Stimulated activated CD4-positive, alpha-beta T cell treated with anti-CD3 and anti-CD28 coated beads, TNF-alpha, amount 100 ng/mL, for 48 hours (primary cell): ENCODE measurements at places on chromosomes 5 and 9.

GRCh38 chr9:98929071-98929470 lies 14.6 kb upstream of the COL15A1 start:
- DNase-seq, result no peak

- no peak for DNase-seq
Observed at GRCh38 chr5:178590141-178590923, at the start of gene COL23A1. Gene COL23A1, minus strand, starts transcription at chr5:178590393.

DNA sequence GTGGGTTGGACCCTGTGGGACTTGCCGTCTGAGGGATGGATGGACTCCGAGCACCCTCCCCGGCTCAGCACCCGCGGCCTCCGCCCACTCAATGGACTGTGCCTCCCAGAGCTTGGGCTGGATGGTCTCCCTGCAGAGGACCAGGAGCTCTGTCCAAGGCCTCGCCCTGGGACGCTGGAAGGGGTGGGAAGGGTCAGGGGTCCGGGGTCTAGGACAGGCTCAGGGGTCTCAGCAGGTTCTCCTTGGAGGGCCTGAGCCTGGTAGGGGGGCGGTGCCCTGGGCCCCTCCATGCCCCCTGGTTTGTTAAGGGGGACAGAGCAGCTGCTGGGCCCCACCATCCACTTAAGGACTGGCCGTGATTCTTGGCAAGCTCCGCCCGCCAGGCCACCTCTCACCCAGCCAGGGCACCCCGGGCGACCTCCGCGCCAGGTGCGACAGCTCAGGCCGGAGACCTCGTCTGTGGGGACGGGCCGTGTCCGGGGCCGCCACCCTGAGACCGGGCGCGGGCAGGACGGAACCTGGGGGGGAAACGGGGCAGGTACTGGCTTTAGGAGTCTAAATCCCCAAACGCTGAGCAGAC lies 29.2 kb downstream of the EXOC3 start:
- no peak for DNase-seq

DNA sequence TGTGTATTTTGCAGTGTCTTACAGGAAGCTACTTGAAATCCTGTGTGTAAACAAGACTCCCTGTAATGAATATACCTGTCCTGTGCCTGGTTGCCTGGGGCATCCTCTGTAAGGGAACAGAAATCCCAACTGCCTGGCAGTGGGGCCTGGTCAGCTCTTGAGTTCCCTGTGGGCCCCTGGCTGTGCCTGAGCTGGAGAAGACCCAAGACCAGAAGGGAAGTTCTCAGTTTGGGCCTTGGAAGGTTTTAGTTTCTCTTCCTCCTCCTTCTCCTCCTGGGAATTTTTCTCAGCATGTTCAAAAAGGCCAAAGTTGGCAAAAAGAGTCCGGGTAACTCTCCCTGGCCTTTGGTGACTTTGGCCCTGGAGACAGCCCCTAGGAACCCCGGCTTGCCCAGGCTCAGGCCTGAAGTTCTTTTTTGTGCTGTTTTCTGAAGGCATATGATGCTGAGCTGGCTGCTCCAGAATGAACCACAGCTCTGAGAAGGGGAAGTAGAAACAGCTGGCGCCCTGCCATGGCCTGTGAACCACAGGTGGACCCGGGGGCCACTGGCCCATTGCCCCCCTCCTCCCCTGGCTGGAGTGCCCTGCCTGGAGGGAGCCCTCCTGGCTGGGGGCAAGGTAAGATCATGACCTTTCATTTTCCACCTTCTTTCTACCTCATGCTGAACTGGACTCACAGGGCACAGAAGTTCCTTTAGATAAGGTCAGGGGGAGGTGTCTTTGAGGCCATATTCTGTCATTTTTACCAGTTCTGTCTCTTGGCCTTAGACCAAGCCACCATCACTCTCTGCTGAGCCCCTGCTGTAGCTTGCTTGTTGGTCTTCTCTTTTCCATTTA lies 5.8 kb downstream of the TMEM268 start:
- no peak for DNase-seq

DNA sequence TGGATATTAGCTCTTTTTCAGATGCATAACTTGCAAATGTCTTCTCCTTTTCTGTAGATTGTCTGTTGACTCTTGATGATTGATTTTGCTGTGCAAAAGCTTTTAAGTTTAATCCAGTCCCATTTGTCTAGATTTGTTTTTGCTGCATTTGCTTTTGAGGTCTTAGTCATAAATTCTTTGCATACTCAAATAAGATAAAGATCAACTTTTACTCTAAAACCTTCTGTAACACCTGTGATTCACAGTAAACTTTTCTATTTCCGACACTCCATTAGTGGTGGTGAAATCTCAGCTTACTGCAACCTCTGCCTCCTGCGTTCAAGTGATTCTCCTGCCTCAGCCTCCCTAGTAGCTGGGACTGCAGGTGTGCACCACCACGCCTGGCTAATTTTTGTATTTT lies 239.0 kb upstream of the ST8SIA4 start:
- no peak for DNase-seq

DNA sequence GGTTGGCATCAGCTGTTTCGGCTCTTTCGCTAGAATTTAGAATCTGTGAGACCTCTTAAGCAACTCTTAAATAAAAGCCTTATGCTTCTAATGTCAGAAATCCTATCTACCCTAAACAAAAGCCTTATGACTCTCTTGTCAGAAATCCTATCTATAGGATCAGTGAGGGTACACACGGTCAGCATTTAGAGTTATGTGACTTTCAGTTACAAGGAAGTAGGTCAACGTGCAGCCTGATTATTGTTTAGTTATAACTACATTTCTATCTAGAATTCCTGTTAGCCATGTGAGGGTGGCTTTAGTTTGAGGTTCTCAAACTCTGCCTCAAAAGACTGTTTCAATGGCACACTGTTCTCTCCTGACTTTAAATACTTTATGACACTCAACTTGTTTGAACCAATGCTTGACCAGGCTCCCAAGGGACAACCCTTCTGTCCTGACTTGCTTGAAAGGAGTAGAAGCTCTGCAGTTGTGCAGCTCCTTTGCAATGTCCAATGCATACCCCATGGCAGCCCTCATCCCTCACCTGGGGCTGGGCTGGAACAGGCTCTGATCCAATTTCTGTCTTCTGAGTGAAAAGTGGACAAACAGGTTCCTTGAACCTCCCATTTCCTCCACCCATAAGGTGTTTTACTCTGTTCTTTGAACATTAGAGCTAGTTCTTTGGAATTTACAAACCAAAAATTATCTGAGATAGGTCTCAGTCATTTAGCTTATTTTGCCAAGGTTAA lies 251.6 kb upstream of the PIK3R1 start:
- no peak for DNase-seq

DNA sequence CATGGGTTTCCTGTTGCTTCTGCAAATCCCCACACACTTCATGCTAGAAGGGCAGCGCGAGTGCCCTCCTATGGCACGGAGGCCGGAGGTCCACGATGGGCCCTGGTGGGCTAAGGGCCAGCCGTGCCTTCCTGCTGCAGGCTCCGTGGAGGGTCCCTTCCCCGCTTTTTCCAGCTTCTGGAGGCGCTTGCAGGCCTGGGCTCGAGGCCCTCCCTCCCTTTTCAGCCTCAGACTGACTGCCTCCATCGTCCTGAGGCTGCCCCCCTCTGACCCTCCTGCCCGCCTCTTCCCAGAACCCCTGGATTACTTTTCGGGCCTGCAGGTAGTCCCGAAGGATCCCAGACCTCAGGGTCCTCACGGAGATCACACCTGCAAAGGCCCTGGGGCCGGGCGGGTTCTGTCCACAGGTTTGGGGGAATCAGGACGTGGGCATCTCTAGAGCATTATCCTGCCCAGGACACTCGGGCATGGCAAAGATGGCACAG lies 3.2 kb upstream of the TERT start:
- DNase-seq, result no peak

- DNase-seq, result no peak
Observed at GRCh38 chr9:20506099-20506900, 116.0 kb downstream of the MLLT3 start.

GRCh38 chr5:37738057-37738691 lies 101.7 kb downstream of the GDNF start:
- no peak for DNase-seq

- no peak for DNase-seq
Observed at GRCh38 chr5:68730979-68731654, 362.7 kb upstream of the SLC30A5 start.

DNA sequence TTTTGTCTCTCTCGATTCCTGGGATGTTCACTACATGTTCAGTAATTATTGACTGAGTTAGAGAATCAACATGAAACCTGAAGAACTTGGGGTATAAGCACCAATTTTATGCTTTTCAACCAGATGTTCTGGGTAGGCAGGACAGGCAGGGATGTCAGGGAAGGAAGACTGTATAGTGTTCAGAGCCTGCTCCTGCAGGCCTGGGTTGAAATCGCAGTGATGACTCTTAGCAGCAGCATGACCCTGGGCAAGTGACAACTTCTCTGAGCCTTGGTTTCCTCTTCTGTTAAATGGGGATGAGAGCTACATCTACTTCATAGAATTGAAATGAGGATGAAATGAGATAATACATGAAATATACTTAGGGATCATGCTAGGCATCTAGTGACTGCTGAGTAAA lies 29.7 kb upstream of the PANK3 start:
- DNase-seq, result no peak

GRCh38 chr9:122815544-122815943 lies 12.8 kb downstream of the PDCL start:
- DNase-seq, result no peak

- no peak for DNase-seq
Observed at GRCh38 chr5:67617051-67617450, 420.5 kb upstream of the CD180 start.

DNA sequence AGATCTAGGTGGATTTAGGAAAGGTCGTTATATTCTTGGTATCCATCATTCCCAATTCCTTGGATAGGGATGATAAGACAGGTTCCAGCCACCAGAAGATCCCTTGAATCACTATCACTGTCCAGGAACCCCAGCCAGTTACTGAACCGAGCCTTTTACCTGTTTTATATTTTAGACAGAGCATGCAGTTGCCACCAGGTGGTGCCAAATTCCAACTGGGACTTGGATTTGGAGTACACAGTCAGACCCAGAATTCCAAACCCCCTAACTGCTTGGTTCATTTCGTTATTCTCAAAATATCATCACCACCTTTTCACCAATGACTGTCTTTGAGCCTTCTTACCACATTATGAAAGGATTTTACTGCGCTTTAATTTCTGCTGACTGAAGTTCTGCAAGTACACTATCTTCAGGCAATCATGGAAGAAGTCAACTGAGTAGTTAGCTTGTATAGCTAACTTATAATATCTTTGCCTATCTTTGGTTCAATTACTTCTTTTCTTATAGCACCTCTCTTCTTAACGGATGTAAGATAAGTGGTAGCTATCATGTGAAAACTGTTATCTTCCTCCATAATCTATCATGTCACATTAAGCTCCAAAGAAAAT lies 191.8 kb downstream of the PRR16 start:
- DNase-seq, result no peak

DNA sequence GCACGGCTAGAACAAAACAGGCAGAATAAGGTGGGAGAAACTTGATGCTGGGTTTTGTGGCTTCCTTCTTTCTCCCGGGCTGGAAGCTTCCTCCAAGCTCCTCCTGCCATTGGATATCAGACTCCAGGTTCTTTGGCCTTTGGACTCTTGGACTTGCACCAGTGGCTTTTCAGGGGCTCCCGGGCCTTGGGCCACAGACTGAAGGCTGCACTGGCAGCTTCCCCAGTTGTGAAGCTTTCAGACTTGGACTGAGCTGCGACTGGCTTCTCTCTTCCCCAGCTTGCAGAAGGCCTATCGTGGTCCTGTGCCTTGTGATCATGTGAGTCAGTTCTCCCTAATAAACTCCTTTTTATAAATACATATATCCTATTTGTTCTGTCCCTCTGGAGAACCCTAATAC lies 364.4 kb downstream of the DNAH5 start:
- no peak for DNase-seq

- no peak for DNase-seq
Observed at GRCh38 chr9:80946496-80947170, 742.7 kb downstream of the TLE1 start.

- DNase-seq, result no peak
Observed at GRCh38 chr5:78602400-78602799, 46.2 kb downstream of the LHFPL2 start.

DNA sequence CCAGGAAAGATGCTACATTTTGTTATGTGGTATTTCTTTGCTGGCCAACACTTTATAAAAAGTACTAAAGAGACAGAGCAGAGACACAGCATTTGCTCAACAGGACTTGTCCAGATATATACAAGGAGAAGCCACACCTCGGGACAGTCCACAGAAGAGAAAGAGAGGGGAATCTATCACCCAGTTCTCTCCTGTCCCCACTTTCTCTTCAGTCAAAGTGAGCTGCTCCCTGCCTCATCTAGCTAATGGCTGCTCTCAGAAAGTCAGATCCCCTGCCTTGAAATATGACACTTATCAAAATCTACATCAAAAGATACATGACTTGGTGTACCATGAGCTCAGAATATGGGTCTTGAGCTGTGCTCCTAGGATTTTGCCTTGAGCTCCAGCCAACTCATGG lies 86.7 kb upstream of the SPDL1 start:
- DNase-seq, result no peak

GRCh38 chr5:102958481-102959011 lies 161.4 kb downstream of the GIN1 start:
- DNase-seq, result no peak

GRCh38 chr5:160263326-160263855 lies 34.1 kb downstream of the FABP6 start:
- DNase-seq, result no peak

DNA sequence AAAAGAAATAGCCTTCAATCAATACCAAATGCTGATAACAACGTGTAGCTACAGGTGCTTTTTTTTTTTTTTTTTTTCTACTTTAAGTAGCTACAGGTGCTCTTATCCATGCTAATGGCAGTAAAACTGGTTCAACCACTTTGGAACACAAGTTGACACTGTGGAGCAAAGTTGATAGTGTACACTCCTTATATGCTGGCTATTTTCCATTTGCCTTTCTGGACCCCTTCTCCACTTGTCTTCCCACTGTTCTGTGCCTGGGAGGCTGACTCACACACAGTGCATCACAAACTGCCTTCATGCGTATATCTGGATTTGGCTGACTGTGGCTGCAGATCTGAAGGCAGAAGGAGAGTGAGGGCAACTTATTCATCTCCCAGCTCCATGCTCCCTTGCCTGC lies 247.9 kb downstream of the MSX2 start:
- no peak for DNase-seq

GRCh38 chr9:113302792-113303418 lies at the start of gene RNF183:
Gene RNF183, minus strand, starts transcription at chr9:113303376. Its CDS starts 5,192 bp downstream, at chr9:113298184.
- no peak for DNase-seq

DNA sequence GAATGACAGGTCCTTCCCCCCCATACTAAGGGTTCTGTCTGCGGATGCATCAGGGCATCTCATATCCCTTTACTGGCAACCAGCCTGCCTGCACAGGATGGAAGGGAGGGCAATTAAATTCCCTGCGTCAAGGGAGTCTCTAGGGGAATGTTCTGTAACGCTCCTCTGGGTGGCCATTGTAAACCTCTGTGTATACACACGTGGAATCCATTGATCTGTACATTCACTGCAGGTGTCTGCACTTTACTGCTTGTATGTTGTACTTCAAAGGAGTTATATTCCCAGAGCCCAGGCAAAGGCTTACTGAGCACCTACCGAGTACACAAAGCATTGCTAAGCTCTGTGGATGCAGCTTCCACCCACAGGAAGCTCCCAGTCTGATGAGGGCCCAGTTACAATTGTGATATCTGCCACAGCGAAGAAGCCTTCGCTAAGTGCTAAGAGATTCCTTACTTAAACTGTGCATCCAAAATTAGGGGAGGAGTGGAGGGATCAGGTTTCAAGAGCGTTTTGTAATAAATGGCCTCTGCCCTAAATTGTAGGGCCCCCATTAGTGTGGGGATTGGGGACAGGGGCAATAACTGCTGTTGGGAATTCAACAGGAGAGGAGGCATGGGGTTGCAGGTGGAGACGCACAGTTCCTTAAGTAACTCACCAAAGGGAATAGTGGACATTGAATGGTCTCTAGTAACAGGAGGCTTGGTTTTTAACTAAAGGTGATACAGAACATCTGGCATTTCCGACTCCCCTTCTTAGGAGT lies 1.5 kb upstream of the RETREG1 start:
- DNase-seq, result no peak
